ENCODE measurements at places on chromosomes 3 and 15.
A peak's percentile ranks its signal among the peaks of the same experiment; 100 is the strongest.

GRCh38 chr3:112640276-112640929, 540 bp downstream of the CCDC80 start:
- H3K27ac ChIP-seq, result peak overlapping the region; percentile 66
- H3K27me3 ChIP-seq, result no peaks in the 10 kb centered on the region
- H3K4me3 ChIP-seq, result peak overlapping the region; percentile 66
- peaks cover 47% of the 10 kb centered on the region for H3K4me1 ChIP-seq
- peak; percentile 71 for DNase-seq
- H3K36me3 ChIP-seq, result no peaks in the 10 kb centered on the region

GRCh38 chr3:57862894-57863293, 106.8 kb downstream of the SLMAP start:
- H3K4me3 ChIP-seq, result no peak overlapping the region
- H3K36me3 ChIP-seq, result peaks cover 36% of the 10 kb centered on the region
- no peak for DNase-seq
- no peaks in the 10 kb centered on the region for H3K27me3 ChIP-seq
- H3K4me1 ChIP-seq, result no peaks in the 10 kb centered on the region

GRCh38 chr3:195249858-195250464, 21.0 kb downstream of the XXYLT1 start:
- no peak overlapping the region for H3K27ac ChIP-seq
- no peak overlapping the region for H3K4me3 ChIP-seq
- H3K36me3 ChIP-seq, result no peaks in the 10 kb centered on the region
- no peaks in the 10 kb centered on the region for H3K4me1 ChIP-seq
- DNase-seq, result no peak
- no peaks in the 10 kb centered on the region for H3K27me3 ChIP-seq

GRCh38 chr3:26718315-26718714, 95.7 kb downstream of the LRRC3B start:
- no peak overlapping the region for H3K27ac ChIP-seq
- H3K36me3 ChIP-seq, result no peaks in the 10 kb centered on the region
- no peaks in the 10 kb centered on the region for H3K27me3 ChIP-seq
- no peak overlapping the region for H3K4me3 ChIP-seq
- no peaks in the 10 kb centered on the region for H3K4me1 ChIP-seq

GRCh38 chr3:63228677-63229076, 49.4 kb upstream of the SYNPR start:
- H3K27ac ChIP-seq, result no peak overlapping the region
- H3K4me3 ChIP-seq, result no peak overlapping the region
- peak; percentile 46 for DNase-seq
- H3K36me3 ChIP-seq, result no peaks in the 10 kb centered on the region
- no peaks in the 10 kb centered on the region for H3K4me1 ChIP-seq

GRCh38 chr3:122055215-122055614, at the start of gene CD86:
Gene CD86 (plus strand): TSS chr3:122055362. CDS start chr3:122055490, 128 bp downstream.
- no peak within 1 kb of the TSS for H3K4me3 ChIP-seq
- H3K36me3 ChIP-seq, result no peaks in the 10 kb centered on the region
- no peak for DNase-seq
- no peaks in the 10 kb centered on the region for H3K4me1 ChIP-seq
- no peaks in the 10 kb centered on the region for H3K27me3 ChIP-seq

DNA sequence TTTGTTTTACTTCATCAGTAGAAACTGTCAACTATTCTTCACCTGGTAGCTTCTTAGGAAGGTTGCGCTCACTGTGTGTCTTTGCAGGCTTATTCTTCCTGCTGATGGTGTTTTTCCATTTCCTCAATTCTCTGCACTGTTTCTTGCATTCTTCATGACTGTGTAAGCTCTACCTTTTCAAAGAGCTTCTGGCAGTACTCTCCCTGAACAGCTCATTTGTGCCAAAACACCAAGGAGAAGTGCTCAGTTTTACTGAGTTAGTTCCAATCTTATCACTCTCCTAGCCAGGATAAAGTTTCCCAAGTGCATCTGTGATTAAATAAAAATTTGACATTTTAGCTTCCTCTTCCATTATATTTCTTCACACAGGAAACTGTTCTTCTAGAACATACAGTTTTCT, 339.8 kb downstream of the EPHA3 start:
- H3K4me1 ChIP-seq, result no peaks in the 10 kb centered on the region
- DNase-seq, result no peak
- peaks cover 54% of the 10 kb centered on the region for H3K27me3 ChIP-seq
- no peak overlapping the region for H3K27ac ChIP-seq
- no peaks in the 10 kb centered on the region for H3K36me3 ChIP-seq

GRCh38 chr3:124174476-124174875, 182.6 kb upstream of the ROPN1 start:
- peak; percentile 15 for DNase-seq
- H3K27me3 ChIP-seq, result no peaks in the 10 kb centered on the region
- no peaks in the 10 kb centered on the region for H3K36me3 ChIP-seq
- no peak overlapping the region for H3K27ac ChIP-seq
- peaks cover 4% of the 10 kb centered on the region for H3K4me1 ChIP-seq
- no peak overlapping the region for H3K4me3 ChIP-seq

- no peaks in the 10 kb centered on the region for H3K36me3 ChIP-seq
- H3K27me3 ChIP-seq, result peaks cover 55% of the 10 kb centered on the region
- H3K4me3 ChIP-seq, result no peak overlapping the region
- no peak for DNase-seq
These were observed 13.4 kb upstream of the ITGA11 start for GRCh38 chr15:68445351-68445750.

GRCh38 chr15:72599855-72600464, 54.5 kb upstream of the GOLGA6B start:
- DNase-seq, result peak; percentile 67
- H3K4me1 ChIP-seq, result no peaks in the 10 kb centered on the region
- H3K4me3 ChIP-seq, result no peak overlapping the region
- H3K36me3 ChIP-seq, result no peaks in the 10 kb centered on the region

- no peak for DNase-seq
- no peaks in the 10 kb centered on the region for H3K36me3 ChIP-seq
- no peak overlapping the region for H3K27ac ChIP-seq
- H3K4me1 ChIP-seq, result no peaks in the 10 kb centered on the region
These were observed 1077.8 kb downstream of the ZPLD1 start for GRCh38 chr3:103512595-103512994.

DNA sequence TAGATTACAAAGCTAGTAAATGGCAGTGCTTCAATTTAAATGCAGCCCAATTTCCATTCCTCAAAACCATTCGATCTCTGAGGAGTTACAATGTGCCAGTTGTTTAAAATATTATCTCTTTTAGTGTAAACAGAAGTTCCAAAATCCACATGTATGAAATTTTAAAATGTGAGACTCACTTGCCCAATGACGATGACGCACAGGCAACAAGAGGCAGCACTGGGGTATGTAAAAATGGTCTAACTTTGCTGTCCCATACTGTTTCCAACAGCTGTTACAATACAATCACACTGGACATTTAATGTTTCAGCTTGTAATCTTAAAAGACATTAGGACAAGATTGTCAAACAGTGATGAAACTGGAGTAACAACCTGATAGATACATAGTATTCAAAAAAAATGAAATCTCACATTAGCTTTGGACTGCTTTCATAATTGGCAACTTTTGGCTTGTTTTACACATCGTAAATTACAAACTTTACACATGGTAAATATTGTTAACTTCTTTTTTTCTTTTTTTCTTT, 12.2 kb downstream of the SLTM start:
- no peaks in the 10 kb centered on the region for H3K27me3 ChIP-seq
- no peaks in the 10 kb centered on the region for H3K4me1 ChIP-seq
- H3K27ac ChIP-seq, result no peak overlapping the region
- H3K4me3 ChIP-seq, result no peak overlapping the region

DNA sequence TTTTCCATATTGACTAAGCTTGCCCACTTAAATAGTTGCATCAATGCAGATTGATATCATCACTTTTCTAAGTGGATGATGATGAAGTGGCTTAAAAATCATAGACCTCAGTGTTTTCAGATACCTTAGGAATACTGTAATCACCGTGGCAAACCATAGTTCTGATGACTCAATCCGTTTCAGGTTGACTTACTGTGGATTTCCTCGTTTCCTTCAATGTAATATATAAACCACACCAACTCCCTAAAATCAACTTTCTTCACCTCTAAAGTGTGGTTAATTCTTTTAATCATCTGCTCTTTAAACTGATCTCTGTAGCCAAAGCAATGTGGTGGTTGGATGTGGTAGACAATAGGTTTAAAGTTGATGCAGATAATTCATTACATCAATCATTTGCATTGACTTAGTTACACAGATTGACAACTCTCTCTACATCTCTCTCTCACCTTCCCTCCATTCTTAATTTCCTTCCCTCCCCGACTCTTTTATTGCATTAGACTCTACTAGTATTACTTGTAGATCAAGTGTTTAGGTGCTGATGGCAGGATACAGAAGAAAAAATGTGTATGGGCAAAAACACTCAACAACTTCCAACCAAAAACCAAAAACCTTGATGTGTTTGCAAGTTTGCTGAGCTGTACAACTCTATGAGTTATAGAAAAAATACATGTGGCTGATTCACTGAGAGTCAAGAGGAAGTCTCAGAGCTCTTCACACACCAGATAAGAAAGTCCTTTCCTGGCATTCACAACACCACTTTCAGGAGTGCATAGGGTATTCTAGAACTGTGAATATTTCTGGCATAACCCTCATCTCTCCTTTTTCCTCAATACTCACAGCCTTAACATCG, 243.5 kb downstream of the NFKBIZ start:
- H3K27ac ChIP-seq, result peak overlapping the region; percentile 96
- H3K4me3 ChIP-seq, result no peak overlapping the region
- H3K4me1 ChIP-seq, result peaks cover 30% of the 10 kb centered on the region

DNA sequence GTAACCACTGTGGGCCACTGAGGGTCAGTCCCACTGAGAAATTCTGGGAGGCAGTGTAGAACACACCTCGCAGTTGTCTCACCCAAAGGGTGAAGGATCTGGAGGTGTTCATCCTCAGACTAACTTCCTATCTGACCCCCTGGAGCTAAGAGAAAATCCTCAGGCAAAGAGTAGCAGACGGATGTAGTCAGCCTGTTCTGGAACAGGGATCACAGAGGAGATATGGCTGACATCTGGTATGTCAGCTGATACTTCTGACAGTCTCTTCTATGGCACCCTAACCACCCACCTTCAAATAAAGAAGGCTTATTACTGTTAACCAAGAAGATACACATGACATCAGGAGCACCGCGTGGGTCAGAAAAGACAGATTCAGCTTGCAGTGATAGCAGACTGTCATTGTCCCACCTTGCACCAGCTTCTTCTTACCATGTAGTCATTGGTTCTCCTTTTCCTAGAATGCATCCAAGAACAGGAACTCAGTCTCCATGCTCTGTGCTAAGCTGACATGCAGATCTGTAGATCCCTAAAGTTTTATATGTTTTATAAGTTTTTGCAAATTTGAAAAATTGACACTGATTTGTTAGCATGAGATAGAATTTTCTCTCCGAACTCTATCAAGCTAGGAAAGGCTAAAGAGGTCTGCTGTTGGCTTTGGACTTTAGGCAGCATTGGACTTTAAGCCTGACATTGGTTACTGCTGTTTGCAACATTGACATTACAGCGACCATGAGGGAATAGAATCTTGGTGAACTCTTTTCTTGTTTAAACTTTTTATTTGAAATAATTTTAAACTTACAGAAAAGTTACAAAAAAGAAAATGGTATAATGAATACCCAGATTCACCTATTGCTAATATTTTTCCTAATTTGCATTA, 60.4 kb downstream of the KBTBD12 start:
- H3K27me3 ChIP-seq, result no peaks in the 10 kb centered on the region
- H3K27ac ChIP-seq, result no peak overlapping the region
- no peaks in the 10 kb centered on the region for H3K4me1 ChIP-seq
- no peak overlapping the region for H3K4me3 ChIP-seq

GRCh38 chr3:97636465-97636864, 128.1 kb upstream of the ARL6 start:
- 0 out of 2 replicates have a peak, but pooled peaks cover 3% of the 10 kb centered on the region for H3K27me3 ChIP-seq
- H3K4me3 ChIP-seq, result no peak overlapping the region
- no peaks in the 10 kb centered on the region for H3K36me3 ChIP-seq
- no peak overlapping the region for H3K27ac ChIP-seq

DNA sequence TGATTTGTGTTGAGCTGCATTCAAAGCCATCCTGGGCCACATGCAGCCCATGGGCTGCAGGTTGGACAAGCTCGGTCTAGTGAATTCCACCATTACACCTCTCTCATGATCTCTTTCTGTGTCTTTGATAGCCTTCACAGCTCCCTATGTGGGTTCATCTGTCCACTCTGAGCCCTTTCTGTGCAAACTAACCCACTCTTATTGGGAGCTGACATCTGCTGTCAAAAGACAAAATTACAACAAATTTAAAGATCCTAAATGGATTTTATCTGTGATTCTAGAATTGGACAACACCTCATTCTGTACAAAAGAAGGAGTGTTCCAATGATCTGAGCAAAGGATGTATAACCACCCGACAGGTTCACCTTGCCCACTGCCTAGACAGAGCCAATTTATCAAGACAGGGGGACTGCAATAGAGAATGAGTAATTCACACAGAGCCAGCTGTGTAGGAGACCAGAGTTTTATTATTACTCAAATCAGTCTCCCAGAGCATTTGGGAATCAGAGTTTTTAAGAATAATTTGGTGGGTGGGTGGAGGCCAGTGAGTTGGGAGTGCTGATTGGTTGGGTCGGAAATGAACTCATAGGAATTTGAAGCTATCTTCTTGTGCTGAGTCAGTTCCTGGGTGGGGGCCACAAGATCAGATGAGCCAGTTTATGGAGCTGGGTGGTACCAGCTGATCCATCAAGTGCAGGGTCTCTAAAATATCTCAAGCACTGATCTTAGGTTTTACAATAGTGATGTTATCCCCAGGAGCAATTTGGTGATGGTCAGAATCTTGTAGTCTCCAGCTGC, 2.6 kb upstream of the XYLB start:
- DNase-seq, result peak; percentile 34
- no peaks in the 10 kb centered on the region for H3K27me3 ChIP-seq
- H3K4me1 ChIP-seq, result peaks cover 20% of the 10 kb centered on the region
- no peak overlapping the region for H3K27ac ChIP-seq
- H3K36me3 ChIP-seq, result no peaks in the 10 kb centered on the region

DNA sequence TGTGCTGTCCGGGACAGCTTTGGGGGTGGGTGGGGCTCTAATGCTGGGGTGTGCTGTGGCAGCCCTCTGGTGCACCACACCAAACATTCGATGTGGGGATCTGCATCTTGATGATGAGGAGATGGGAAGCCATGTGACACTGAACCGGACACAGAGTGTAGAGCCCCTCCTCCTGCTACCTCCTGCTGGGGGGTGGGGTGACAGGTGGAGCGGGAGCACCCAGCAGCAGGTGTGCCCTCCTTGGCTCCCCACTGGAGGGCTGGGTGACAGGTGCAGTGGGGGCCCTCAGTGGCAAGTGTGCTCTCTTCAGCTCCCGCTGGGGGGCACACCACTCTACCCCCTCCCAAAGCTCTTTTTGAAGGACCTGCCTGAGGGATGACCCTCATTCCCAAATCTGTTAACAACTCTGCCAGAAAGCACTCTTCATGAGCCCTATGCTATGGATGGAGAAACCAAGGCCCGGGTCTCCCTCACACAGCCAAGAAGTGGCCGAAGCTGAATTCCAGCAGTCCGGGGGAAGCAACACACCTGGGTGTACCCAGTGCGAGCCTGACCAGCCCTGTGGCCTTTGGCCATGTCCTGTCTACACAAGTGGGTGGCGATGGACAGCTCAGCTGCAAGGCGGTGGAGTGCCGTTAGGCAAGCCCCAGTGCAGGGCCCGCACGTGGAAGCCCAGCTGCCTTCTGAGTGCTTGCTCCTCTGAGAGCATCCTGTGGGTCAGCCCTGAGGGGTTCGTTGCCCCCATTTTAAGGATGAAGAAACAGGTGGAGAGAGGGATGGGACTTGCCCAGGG, 609 bp upstream of the UROC1 start:
- no peak overlapping the region for H3K4me3 ChIP-seq
- H3K36me3 ChIP-seq, result no peaks in the 10 kb centered on the region
- peaks cover 5% of the 10 kb centered on the region for H3K27me3 ChIP-seq
